GM12864 (cell line): ENCODE measurements at places on chromosomes 5 and 9.

- no peak for DNase-seq
Observed at GRCh38 chr9:77454663-77455062, 193.5 kb downstream of the GNA14 start.

DNA sequence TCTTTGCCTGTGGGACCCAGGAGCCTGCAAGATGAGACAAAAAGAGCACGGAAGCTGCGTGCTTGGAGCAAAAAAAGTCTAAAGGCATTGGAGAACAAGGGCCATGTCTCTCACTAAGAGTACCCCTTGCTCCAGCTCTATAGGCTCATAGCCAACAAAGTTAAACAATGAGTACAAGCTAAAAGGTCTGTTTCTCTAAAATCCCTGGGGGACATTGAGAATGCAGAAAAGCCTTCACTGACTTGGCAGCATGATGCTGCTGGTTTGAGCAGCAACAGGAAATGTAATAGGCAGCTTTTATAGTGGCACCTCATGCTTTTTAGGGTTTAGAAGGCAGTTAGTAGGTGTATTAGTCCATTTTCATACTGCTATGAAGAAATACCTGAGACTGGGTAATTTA is 287.5 kb downstream of the SMARCA2 start:
- DNase-seq: no peak

DNA sequence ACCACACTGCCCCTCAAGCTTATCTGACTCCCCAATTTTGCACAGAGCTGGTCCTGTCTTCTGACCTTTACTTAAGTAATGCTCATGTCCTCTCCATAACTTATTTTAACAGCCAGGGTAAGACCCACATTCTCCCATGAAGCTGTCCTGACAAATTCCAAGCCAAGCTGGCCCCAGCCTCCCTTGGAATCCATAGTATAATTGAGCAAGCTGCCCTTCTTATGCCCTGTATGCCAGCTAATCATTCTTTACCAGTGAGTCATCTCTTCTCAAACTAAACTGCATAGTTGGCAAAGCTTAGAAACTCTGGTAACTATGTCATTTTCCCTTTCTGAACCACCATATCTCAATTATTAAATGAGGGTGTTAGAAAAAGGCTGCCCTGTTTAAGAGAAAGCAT is 92.4 kb downstream of the NFIB start:
- DNase-seq: no peak

DNA sequence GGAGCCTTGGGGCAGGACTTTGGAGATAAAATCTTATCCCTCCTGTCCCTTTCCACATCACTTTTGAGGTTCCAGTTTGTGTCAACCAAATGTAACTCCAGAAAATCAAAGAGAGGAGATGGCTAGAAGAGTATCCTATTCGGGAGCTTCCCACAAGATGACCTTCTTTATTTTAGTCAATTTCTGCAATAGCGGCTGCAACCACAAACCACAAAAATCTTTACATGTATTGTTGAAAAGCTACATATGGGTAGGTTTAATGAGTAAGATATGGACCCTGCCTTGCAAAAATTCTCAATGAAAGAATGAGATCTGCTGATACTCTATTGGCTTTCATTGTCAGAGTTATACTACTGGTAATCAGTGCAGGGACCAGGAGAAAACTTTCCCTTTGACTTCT is 92.2 kb upstream of the MAMDC2 start:
- no peak for DNase-seq

GRCh38 chr5:18457255-18457654 is 823.0 kb downstream of the TAF11L14 start:
- no peak for DNase-seq

DNA sequence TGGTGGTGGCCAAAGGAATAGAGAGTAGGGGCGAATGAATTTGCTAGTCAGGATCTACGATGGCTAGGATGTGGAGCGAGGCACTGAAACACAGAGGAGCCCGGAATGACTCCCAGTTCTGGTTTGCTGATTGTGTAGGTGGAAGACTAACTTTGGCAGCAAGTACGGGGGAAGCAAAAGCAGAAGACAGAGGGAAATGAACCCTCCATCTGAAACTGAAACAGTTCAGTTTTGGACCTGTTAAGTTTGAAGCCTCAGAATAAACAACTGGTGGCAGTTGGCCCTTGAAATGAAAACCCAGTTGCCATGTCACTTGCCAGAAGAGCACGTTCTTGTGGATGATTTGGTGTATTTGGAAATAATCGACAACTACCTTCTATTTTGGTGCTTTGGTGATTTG is 15.4 kb upstream of the SMIM15 start:
- DNase-seq: peak; percentile 56

DNA sequence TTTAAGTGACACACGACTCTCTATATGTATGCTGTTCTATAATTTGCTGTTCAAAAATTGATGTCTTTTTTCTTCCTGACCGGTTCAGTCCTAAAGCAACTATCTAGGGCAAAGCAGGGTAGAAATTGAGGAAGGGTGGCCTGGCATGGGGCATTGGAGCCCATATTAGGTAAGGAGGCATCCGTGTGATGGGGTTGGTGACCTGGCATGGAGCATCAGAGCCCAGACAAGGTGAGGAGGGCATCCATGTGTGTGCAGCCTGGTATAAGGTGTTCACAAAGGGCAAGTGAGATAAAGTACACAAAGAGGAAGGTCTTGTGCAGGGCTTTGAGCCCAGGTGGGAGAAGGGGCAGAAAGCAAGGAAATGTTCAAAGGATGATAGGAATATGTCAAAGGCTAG is 104.9 kb downstream of the PAM start:
- no peak for DNase-seq

- DNase-seq: peak; percentile 30
Observed at GRCh38 chr5:40223884-40224402, 455.8 kb upstream of the PTGER4 start.

DNA sequence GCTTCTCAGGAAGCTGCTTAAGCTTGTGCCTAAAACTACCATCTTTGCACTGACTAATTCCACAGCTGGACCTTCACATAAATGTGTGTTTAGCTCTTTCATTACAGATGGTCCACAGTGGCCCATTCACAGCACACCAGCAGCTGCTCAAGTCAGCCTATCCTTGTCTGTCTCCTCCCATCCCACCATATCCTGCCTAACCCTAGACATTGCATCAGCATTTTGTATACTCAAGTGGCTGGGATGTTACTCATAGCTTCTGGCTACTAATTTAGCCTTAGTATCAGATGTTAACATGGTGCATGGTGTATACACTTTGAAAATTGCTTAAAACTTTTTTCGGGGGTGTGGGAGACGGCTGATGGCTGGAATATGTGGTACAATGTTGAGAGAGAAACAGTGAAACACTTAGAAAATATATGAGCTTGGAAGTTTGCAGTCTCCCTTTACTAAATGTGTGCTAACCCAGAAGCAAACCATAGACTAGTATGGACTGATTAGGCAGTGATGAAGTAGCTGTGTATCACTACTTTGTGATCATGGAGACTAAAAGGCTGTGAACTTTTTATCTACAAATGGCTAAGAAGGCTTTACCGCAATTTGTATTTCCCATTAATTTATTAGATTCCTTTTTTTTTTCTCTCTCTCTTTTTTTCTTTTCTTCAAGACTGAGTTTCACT is 83.1 kb downstream of the JMY start:
- no peak for DNase-seq

- peak; percentile 15 for DNase-seq
Observed at GRCh38 chr9:35945341-35946018, 12.5 kb downstream of the OR2S2 start.

DNA sequence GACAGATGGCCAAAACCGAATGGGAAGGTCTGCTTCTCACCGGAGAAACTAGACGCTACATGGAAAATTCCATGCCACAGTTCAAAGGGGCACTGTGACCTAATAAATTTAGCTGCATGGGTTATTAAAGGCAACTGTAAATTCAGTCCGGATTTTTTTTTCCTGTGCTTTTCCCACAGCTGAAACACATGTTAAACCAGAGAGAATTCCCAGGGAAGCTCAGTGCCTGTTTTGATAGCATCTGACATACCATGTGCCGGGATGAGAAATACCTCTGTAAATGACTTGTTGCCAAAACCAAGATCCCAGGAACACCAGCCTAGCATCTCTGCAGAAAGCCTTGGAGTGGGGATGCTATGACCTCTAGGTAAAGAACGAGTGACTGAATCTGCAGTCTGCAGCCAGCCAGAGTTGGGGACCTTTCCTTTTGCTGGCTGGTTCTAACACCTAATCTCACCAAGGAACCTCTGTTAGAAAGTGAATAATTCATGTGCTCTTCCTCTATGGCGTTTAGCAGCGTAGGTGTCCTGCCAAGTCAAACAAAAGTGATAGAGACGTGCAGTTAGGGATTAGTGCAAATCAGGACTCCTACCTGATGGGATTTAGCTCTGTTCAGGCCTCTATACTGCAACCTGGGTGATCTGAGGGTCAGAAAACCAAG is 77.9 kb downstream of the SLIT3 start:
- DNase-seq: no peak

DNA sequence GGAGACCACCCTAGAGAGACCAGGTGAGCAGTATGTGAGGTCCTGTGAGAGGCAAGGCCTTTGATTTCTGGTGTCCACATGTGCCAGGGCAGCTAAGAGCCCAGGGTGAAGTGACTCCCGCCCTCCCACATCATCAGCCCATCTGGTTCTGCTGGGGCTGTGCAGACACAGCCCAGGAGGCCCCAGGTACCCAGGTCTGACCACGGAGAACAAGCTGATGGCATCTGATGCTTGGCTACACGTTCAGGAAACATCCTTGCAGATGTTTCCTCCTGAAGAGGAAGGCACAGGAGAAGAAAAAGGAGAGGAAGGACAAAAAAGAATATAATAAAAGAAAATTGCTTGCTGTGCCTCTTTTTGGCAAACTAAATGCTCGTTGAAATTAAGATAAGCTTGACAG is 225.8 kb downstream of the PAX5 start:
- no peak for DNase-seq

- DNase-seq: no peak
Observed at GRCh38 chr9:86598411-86599239, 244.4 kb upstream of the TUT7 start.

GRCh38 chr9:17470036-17470813 is 108.6 kb upstream of the SH3GL2 start:
- DNase-seq: no peak

- no peak for DNase-seq
Observed at GRCh38 chr9:8486095-8486494, 686.5 kb upstream of the DMAC1 start.
